ENCODE measurements at places on chromosomes 3 and 15. TPM values are rescaled to one million over a fixed set of nuclear protein-coding genes. Genes with fewer than 3 reads are reported as not detected.

GRCh38 chr3:130374033-130374432 lies 28.6 kb downstream of the COL6A5 start:
- H3K27ac ChIP-seq: no peak overlapping the region
- no peak overlapping the region for H3K4me3 ChIP-seq
- H3K27me3 ChIP-seq: no peaks in the 10 kb centered on the region
- H3K4me1 ChIP-seq: no peaks in the 10 kb centered on the region
- H3K36me3 ChIP-seq: no peaks in the 10 kb centered on the region

GRCh38 chr3:154177406-154177805 lies 56.2 kb downstream of the ARHGEF26 start:
- H3K27me3 ChIP-seq: no peaks in the 10 kb centered on the region
- H3K27ac ChIP-seq: no peak overlapping the region
- no peak overlapping the region for H3K4me3 ChIP-seq
- DNase-seq: no peak

DNA sequence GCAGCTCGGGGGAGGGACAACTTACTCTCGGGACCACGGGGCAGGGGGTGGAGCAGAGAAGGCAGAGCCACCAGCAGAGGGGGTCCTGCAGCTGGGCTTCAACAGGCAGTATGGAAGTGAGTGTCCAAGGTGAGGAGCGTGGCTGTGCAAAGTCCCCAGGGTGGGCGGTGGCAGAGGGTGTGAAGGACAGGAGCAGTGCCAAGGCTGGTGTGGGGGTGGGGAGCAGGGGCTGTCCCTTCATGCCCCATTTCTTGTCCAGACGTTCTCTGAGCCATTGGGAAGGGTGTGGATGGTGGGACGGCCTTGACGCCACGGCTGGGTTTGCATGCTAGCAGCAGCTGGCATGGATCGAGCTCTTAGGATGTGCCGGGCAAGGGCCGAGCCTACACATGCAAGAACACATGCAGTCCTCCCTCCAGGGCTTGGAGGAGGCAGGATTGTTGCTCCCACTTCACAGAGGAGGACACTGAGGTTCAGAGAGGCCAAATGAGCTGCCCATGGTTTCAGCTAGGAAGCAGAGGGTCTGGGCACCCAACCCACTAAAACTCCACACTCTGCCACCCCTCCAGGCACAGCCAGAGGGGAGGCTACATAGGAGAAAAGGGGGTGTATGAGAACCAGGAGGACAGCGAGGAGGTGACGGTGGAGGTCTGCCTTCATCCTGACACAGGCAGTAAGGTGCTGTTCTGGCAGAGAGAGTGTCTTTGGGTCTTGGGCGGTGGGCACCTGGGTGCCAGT lies 93.6 kb downstream of the TBC1D2B start:
- no peak overlapping the region for H3K4me3 ChIP-seq
- no peak for DNase-seq
- H3K27me3 ChIP-seq: no peaks in the 10 kb centered on the region
- H3K36me3 ChIP-seq: peaks cover 17% of the 10 kb centered on the region

GRCh38 chr3:150303768-150304167 lies 104.3 kb upstream of the TSC22D2 start:
- H3K4me1 ChIP-seq: peaks cover 19% of the 10 kb centered on the region
- peak; percentile 39 for DNase-seq
- H3K27ac ChIP-seq: no peak overlapping the region

The CLSTN2 gene
- not detected for total RNA-seq

The PP2D1 gene
- not detected for total RNA-seq

The MINAR1 gene
- total RNA-seq: 0.49 TPM
